ENCODE measurements at places on chromosomes 4 and X.

DNA sequence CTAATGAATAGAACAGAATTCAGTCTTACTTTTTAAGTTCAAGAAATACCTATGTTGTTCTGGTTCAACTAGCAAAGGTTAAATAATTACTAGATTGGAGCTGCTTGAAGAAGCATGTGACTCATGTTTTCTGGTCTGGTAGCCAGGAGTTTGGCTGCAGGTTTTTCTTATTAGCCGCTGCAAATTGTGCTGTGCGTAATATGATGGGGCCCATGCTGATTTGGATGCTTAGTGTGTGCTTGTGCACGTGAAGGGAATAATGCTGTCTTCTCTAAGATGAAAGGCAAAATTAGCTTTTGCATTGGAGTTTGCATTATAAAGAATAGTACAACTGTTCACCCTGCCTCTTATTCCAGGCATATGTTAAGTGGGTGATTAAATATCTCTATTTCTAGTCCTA, 219.6 kb downstream of the SNCA start:
- no peak for DNase-seq

GRCh38 chr4:81685104-81685503, 213.4 kb upstream of the RASGEF1B start:
- no peak for DNase-seq

DNA sequence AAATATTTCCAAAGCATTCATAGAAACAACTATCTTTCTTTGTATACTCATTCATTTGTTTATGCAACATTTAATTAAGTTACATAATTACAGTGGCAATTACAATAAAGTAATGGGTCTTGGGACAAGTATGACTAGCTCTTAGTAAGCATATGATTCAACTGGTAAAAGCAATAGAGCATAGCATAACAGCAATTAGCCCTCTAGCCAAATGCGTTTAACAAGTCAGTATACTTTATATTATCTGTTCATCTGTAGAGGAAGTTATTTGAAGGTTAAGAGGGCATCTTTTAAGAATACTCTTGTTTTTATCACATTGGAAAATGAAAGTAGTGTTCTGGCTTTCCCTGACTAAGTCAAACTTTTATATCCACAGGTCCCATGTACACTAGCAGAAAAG, 198.1 kb upstream of the UGT8 start:
- DNase-seq, result peak; percentile 77

DNA sequence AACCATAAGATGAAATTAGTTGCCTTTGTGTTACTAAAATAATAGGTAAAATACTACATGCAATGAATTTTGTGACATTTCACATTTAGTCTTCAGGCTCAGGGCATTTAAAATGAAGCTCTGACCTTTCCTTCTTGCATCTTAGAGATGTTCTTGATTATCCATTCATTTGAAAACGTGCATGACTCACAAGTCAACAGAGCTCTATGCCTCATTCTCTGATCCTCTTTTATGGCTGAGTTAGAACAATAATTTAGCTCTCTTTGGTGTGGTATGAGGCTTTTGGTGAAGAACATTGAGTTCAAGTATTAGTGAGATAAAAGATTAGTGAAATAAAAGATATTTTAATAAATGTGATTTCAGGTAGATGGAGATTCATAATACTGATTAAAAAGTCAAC, 66.5 kb downstream of the TIGD2 start:
- DNase-seq, result no peak

DNA sequence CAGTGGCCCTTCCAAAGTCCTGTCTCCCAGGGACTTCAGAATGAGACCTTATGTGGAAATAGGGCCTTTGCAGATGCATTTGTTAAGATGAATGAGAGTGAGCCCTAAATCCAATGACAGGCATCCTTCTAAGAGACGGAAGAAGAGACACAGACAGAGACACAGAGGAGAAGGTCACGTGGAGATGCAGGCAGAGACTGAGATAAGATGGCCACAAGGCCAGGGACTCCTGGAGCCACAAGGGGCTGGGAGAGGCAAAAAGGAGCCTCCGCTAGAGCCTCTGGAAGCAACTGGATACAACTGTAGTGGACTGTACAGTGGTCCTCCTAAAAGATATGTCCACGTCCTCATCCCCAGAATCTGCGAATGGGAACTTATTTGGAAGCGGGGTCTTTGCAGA, 19.0 kb upstream of the CD99 start:
- no peak for DNase-seq

DNA sequence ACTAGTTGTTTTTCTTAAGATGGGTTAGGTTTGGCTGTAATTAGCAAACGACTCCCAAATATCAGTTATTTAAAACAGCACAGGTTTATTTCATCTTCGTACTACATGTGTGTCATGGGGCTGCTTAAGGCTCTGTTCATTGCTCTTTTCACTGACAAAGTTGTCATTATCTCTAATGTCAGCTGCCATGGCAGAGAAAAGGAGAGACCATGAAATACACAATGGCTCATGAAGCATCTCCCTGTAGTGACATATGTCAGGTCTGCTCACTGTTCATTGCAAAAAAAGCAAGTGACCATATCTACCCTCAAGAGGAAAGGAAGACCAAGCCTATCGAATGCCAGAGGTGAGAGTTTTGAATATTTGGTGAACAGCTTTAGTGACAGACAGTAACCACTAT, 52.2 kb upstream of the PCDH7 start:
- DNase-seq, result no peak

- no peak for DNase-seq
These were observed 166.1 kb downstream of the TBCK start for GRCh38 chr4:106149911-106150310.

DNA sequence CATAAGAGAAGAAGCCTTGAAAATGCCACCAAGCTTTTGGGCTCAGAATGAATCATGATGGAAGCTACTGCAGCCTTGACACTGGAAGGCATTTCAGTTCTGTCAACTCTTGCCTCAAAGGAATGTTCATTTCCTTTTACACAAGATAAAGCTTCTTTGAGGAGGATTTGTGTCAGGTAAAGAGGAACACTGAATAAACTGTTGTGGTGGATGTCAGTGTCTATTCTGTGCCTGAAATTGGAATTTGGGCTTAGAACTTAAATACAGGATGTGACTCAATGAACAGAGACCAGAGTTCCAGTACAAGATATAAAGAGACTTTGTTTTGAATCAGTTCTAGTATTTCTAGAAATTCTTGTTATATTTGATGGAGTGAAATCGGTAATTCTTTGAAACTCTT, 313.2 kb downstream of the PACRGL start:
- no peak for DNase-seq

DNA sequence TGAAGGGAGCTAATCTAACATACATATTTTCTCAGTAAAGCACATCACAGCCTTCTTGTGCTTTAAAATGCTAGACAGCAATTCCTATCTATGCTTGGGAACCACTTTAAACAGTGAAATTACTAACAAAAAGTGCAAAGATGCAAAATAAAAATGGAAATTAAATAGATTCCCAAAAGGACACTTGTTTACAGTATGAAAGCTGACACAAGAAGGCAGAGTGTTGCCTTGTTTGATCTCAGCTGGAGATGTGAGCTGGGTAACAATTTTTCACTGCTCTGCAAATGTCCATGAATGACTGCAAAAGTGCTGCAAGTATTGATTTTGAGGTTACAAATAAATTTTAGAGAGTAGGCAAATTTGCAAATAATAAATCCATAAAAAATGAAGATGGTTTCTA, 22.3 kb downstream of the GRIA2 start:
- no peak for DNase-seq

DNA sequence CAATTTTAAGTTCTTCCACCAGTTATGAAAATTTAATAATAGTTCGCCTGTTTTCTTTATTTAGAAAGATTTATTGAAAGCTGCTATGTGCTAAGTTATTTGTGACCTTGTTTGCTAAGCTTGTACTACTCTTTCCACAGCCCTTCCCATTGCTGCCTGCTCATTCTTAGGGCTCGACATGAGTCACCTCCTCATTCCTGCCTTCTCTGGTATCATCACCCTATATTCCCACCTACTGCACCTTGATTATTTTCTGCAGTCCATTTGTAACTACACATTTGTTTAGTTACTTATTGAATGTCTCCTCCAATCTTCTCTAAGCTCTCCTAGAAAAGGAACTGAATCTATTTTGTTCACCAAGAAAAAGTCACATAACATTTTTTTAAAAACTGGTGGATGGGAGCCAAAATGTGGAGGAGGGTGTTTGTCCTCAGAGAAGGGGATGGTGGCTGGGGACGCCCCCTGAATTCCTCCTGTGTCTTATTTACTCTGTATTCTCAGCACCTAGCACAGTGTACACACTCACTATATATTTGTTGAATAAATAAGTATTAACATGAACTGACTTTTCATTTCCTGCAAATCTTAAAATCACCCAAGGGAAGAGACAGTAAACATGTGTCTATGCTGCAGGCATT, 3.7 kb upstream of the RAB9A start:
- DNase-seq, result peak; percentile 62

- DNase-seq, result no peak
These were observed 66.3 kb downstream of the NBDY start for GRCh38 chrX:56795309-56795868.
